ENCODE measurements at places on chromosomes 5 and 9.

- DNase-seq, result no peak
Observed at GRCh38 chr9:77750981-77751340, 102.8 kb upstream of the GNA14 start.

GRCh38 chr5:115605436-115605835 lies 3.2 kb upstream of the TICAM2 start:
- DNase-seq, result no peak

DNA sequence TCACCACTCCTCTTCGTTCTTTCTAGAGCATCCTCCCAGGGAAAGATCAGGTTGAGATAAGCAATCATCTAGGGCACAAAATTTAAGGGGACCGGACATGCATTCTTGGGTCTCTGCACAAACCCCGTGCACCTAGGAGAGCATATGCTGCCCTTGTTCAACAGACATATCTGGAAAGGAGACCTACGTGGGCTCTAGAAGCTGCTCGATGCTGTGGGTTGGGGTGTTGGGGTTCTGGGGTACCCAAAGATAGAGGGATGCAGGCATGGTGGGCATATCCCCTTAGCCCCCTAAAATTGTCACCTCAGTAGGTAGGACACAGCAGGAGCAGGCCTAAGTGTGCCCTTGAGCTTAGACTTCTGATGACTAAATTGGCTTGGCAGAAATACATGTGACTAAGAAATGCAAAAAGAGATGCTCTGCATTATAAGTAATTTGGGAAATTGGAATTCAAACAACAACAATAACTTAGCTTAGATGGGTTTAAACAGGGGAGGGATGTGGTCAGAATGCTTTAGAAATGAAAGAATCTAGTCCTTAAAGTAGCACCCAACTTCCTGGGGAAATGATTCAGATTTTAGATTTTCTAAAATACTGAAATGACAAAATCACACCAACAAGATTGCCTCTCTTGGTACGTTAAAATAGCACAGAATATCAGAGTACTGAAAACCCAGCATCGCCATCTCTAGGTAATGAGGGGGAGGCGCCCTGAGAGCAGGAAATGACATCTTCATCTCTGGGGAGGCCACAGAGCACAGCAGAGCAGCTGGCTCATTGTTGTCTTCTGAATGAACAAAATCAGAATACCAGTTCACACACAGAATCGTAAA lies 172.3 kb downstream of the GNA14 start:
- DNase-seq, result no peak

GRCh38 chr5:139100825-139101224 lies 97.3 kb downstream of the SIL1 start:
- no peak for DNase-seq

- DNase-seq, result no peak
Observed at GRCh38 chr9:89498852-89499480, 1.1 kb upstream of the SEMA4D start.

DNA sequence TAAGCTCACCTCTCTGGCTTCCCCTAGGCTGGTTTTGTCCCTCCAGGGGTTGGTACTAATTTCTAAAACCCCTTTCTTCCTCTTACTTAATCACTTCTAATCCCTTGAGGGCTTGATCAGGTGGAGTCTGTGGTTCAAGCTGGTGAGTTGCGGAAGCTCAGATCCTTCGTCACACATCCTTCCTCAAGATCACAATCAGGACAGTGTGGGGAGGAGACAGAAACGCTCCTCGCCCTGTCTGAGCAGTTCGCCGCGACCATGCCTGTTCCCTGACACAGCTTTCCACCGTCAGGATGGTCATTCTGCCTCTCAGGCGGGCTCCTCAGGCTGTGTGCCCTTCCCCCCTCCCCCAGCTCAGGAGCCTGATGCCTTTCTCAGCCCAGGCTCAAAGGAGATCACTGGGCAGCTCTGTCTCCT lies 24.3 kb downstream of the CPLX2 start:
- DNase-seq, result no peak

GRCh38 chr5:55959208-55959607 lies 35.6 kb downstream of the IL6ST start:
- DNase-seq, result no peak

DNA sequence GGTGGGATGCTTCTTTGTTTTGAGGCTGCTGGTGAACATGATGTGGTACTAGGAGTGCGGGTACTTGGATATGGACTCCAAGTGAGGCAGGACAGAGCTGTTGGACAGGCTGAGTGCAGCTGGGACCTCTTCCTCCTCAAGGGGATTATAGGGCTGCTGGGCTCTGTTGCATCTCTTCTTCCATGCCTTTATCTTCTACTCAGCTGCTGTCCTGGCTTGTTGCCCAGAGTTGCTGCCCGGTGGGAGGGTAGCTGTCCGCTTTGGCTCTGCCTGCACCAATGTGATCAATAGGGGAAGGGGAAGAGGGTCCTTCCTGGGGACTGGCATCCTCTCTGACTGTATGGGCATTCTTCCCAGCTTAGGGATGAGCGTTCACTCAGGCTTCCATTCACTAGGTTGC lies 1217.9 kb upstream of the ACO1 start:
- DNase-seq, result no peak

DNA sequence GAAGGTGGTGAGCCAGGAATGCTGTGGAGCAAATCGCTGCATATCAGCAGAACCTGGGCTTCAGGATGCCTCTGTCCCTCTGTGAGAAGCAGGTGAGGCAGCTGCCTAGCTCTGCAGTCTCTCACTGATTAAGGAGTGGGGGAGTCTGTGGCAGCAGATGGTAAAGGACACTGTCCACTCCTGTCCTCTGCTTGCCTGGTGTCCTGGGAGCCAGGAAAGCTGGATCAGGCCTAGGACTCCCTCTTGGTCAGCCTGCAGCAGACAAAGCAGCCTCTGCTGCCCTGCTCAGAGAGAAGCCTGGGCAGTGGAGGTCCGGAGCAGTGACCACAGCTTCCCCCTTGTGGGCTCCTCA lies 214.7 kb downstream of the HSPA4 start:
- DNase-seq, result no peak

Data from NCI-H1694 (cell line).